ENCODE measurements at places on chromosomes 2 and 18.

DNA sequence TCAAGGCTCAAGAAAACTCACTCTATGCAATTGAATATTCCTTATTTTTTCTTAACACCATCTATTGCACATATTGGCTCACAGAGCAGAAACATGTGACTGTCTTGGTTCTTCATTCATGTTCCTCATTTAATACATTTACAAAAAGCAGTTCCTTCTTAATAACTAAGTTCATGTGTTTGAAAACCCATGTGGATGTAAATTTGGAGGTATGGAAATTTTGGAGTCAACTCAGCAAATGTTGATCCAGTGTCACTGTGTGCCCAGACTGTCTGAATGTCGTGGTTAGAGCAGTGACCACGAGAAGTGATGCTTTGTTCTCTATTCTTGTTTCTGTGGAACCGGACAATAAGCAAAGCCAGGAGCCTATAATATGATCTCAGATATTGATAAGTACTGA is 299.1 kb downstream of the SETBP1 start:
- no peak for DNase-seq

GRCh38 chr2:203612246-203612645 is 77.1 kb upstream of the RAPH1 start:
- DNase-seq: no peak

DNA sequence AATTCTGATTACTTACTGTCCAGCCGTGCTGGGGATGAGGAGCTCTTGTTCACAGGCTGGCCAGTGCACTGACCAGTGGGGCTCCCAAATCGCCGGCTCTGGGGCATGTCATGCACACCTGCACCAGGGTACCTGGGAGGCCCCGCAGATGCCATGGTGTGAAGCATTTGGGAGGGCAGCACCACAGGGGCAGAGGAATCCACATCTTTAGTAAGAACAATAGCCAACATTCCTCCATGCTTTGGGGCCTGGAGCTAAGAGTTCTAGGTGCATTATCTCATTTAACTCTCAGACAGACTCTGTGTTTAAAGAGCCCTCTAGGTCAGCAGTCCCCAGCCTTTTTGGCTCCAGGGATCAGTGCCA is 104.2 kb downstream of the ACKR3 start:
- no peak for DNase-seq

DNA sequence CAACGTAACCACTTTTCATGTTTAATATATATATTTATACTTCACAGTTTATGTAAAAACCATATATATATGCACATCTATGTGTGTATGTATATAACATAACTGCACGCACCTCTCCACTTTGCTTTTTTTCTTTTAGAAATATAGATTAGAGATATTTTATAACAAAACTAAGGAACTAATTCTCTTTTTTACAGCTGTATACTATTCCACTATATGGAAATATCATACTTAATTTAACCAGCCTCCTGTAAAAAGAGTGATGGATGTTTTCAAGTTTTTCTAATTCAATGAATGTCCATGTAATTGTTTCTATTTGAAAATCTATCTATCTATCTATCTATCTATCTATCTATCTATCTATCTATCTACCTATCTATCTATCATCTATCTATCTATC is 4.6 kb downstream of the ARHGAP15 start:
- DNase-seq: no peak

GRCh38 chr18:45243340-45244110 is 371.8 kb upstream of the SLC14A2 start:
- peak; percentile 78 for DNase-seq

Measured in astrocyte of the hippocampus (primary cell).